Left lobe of liver (tissue), 2 donors: ENCODE measurements at places on chromosomes 6 and 20.
A peak's percentile ranks its signal among the peaks of the same experiment; 100 is the strongest.

GRCh38 chr6:112004201-112005012, 49.5 kb upstream of the CCN6 start:
- DNase-seq: no peak

- DNase-seq: peak; percentile 31
Observed at GRCh38 chr6:169786349-169786748, 34.9 kb downstream of the ERMARD start.

DNA sequence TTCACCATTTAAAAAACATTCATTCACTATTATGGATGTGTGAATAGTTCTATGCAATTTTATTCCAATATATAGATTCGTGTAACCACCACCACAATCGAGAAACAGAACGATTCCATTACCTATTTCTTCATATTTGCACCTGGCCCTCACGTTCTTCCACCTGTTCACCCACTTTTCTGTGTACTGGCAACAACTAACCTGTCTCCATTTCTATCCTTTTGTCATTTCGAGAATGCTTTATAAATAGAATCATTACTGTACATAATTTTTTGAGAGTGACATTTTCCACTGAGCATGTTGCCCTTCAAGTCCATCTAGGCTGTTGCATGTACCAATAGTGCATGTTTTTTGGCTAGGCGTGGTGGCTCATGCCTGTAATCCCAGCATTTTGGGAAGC, 23.2 kb upstream of the STX11 start:
- DNase-seq: no peak

- peak; percentile 92 for DNase-seq
Observed at GRCh38 chr20:35207950-35208611, 18.4 kb upstream of the MMP24 start.

GRCh38 chr20:37920270-37920669, 17.3 kb downstream of the VSTM2L start:
- DNase-seq: no peak

DNA sequence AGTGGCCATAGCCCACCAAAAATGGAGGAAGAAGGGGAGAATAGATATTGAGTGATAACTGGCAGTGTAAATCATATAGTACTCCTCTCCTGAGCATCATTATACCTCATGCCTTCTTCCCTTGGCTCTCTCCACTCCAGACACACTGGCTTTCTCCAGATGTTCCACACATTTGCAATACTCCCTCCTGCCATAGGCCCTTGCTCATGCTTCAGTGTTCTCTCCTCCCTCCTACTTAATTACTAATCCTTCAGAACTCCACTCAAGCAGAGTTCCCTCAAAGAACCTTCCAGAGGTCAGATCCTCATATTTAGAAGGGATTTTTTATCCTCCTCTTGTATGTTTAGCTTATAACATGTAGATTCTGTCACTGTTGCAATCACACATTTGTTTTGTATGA, 279.5 kb upstream of the SUPT3H start:
- no peak for DNase-seq

DNA sequence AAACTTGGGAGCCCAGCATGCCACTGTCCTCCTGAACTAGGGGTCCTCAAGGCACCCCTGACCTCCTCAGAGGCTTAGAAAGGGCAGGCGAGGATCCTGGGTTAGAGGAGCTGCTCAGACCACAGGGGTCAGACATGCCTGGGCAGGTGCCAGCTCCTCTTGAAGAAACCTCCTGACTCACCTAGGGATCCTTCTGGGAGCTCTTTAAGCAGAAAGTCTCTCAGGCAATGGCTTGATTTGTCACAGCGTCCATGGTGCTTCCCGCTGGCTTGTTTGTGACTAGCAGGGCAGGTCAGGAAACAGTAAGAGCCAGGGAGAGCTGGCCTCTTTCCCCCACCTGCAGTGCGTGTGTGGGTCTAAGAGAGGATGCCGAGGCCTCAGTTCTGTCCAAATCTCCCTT, 174.5 kb upstream of the SNX9 start:
- DNase-seq: no peak

GRCh38 chr6:130019326-130020072, 1.1 kb downstream of the L3MBTL3 start:
- peak; percentile 52 for DNase-seq

GRCh38 chr6:63558278-63558677, 14.0 kb upstream of the LOC128125822 start:
- no peak for DNase-seq

- DNase-seq: no peak
Observed at GRCh38 chr6:161630674-161631073, 356.8 kb upstream of the AGPAT4 start.

- DNase-seq: no peak
Observed at GRCh38 chr6:143188292-143188691, 127.6 kb downstream of the AIG1 start.

GRCh38 chr20:9919271-9920014, 80.6 kb upstream of the PAK5 start:
- DNase-seq: no peak

- no peak for DNase-seq
Observed at GRCh38 chr6:14190191-14190928, 72.8 kb downstream of the CD83 start.

GRCh38 chr20:44832724-44833123, 22.4 kb upstream of the RIMS4 start:
- no peak for DNase-seq

DNA sequence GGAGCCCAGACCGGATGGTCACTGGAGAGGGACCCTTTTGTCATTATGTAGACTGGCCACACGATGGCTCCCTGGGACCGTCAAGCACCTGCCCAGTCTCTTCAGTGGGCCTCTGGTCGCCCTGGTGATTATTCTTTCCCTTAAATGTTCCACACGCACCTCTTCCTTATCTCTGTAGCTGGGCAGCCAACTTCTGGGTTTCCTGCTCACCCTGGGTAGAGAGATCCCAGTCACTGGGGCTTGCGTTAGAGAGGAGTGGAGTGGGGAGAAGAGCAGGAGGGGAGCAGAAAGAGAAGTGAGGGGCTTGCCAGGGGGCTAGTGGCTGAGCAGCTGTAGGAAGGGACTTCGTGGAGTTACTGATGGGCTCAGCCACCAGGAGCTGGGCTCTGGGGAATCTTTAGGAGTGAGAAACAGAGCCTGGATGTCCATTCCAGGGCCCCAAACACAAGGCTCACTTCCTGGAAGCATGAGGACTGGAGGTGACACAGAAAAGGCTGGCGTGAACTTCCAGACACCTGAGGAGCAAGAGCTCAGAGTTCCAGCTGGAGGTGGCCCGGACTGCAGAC, 150.1 kb downstream of the DHX35 start:
- DNase-seq: peak; percentile 48
